ENCODE measurements at places on chromosomes 16 and 17. TPM values are rescaled to one million over a fixed set of nuclear protein-coding genes. Genes with fewer than 3 reads are reported as not detected.

Gene FBXW10
- not detected for total RNA-seq

Gene HAS3
- 7.6 TPM for total RNA-seq

Gene C17orf113
- 0.33 TPM for total RNA-seq

Gene CSH1
- total RNA-seq: not detected

Gene HBQ1
- total RNA-seq: not detected

Gene CHAD
- not detected for total RNA-seq

Gene IL17C
- total RNA-seq: not detected
